ENCODE measurements at places on chromosomes 11 and 22. TPM values are rescaled to one million over a fixed set of nuclear protein-coding genes. Genes with fewer than 3 reads are reported as not detected.

The PPP1CA gene
- 209 TPM for total RNA-seq

The MRGPRX3 gene
- total RNA-seq = 0.13 TPM

The C11orf16 gene
- not detected for total RNA-seq

The OR5P2 gene
- total RNA-seq = not detected

The GRAP2 gene
- total RNA-seq = not detected

The TTC28 gene
- total RNA-seq = 1.3 TPM

The CHRM4 gene
- not detected for total RNA-seq

The MAPK8IP2 gene
- total RNA-seq = 0.53 TPM

The POTEH gene
- not detected for total RNA-seq
